T-cell (primary cell): ENCODE measurements at places on chromosomes 5 and 9. TPM values are rescaled to one million over a fixed set of nuclear protein-coding genes. Genes with fewer than 3 reads are reported as not detected.

GRCh38 chr9:75019022-75019421 is 9.1 kb downstream of the CARNMT1 start:
- H3K4me1 ChIP-seq = peaks cover 8% of the 10 kb centered on the region
- peaks cover 3% of the 10 kb centered on the region for H3K36me3 ChIP-seq
- H3K27ac ChIP-seq = no peak overlapping the region
- no peak for DNase-seq

GRCh38 chr5:1008451-1009358 is at the start of gene NKD2:
TSS of gene NKD2 (plus strand) at chr5:1008802. CDS start at chr5:1009058, 256 bp downstream.
- peaks cover 33% of the 10 kb centered on the region for H3K4me1 ChIP-seq
- no peak for DNase-seq
- H3K27ac ChIP-seq = no peak within 1 kb of the TSS
- H3K27me3 ChIP-seq = peaks cover 89% of the 10 kb centered on the region

EPB41L4B gene
- 0.26 TPM for total RNA-seq

UGT3A1 gene
- not detected for total RNA-seq

NKD2 gene
- not detected for total RNA-seq

ZNF462 gene
- total RNA-seq = 1.9 TPM

NIM1K gene
- 0.76 TPM for total RNA-seq

TXNDC8 gene
- total RNA-seq = not detected

SLC25A2 gene
- 2.0 TPM for total RNA-seq

LIFR gene
- total RNA-seq = 0.12 TPM
